HFFc6 (cell line): ENCODE measurements at places on chromosomes 12 and 14. TPM values are rescaled to one million over a fixed set of nuclear protein-coding genes. Genes with fewer than 3 reads are reported as not detected.
A peak's percentile ranks its signal among the peaks of the same experiment; 100 is the strongest.

The DENR gene
- 61.8 and 66.1 TPM in 2 replicates for total RNA-seq

The FGF23 gene
- total RNA-seq: not detected in 3 replicates

The HOXC12 gene
- total RNA-seq: not detected in 3 replicates

The RPGRIP1 gene
- not detected in 3 replicates for total RNA-seq

The RERG gene
- not detected in 3 replicates for total RNA-seq

The ASCL1 gene
- not detected in 3 replicates for total RNA-seq

The GLIPR1 gene
- total RNA-seq: 195 to 279 TPM (median 252 TPM) in 3 replicates

The PRB2 gene
- total RNA-seq: not detected in 3 replicates

GRCh38 chr12:117514016-117514415 lies 152.6 kb upstream of the NOS1 start:
- H3K4me3 ChIP-seq: no peak overlapping the region
- H3K4me1 ChIP-seq: no peaks in the 10 kb centered on the region
- 0 out of 2 replicates have a peak, but pooled peaks cover 5% of the 10 kb centered on the region for H3K36me3 ChIP-seq
- no peaks in the 10 kb centered on the region; the same call in 1 of the 2 replicates for H3K27me3 ChIP-seq
- no peak overlapping the region for H3K27ac ChIP-seq

DNA sequence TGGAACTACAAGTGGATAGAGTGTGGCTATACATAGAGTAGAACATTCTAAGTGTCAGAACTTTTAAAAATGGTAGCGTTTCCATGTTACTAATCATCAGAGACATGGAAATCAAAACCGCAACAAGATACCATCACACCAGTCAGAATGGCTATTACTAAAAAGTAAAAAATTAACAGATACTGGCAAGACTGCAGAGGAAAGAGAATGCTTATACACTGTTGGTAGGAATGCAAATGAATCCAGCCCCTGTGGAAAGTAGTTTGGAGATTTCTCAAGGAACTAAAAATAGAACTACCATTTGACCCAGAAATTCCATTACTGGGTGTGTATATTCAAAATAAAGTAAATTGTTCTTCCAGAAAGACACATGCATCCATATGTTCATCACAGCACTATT lies 518.6 kb downstream of the NELL2 start:
- H3K36me3 ChIP-seq: no peaks in the 10 kb centered on the region
- no peak for DNase-seq
- no peaks in the 10 kb centered on the region for H3K27me3 ChIP-seq
- H3K4me3 ChIP-seq: no peak overlapping the region

GRCh38 chr12:47244835-47245234 lies 165.1 kb upstream of the AMIGO2 start:
- H3K4me1 ChIP-seq: peaks cover 32% of the 10 kb centered on the region
- H3K27me3 ChIP-seq: peaks cover under 1% of the 10 kb centered on the region
- H3K4me3 ChIP-seq: no peak overlapping the region
- no peak for DNase-seq

DNA sequence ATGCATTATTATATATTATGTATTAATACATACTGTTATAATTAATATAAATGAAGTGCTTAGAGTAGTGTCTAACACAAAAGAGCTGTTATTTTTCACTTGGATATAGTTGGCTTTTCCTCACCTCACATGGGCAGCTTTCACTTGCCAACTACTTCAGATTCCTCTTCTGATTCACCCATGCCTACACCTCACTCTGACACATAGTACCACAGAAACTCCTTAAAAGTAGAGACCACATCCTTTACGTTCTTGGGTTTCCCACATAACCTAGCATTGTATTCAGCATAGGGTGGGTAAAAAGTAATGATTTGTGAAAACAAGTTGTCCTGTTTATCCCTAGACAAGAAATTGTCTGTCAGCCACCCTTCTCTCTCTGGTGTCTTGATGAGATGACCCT lies 61.0 kb downstream of the DIO2 start:
- no peak for DNase-seq
- no peak overlapping the region for H3K27ac ChIP-seq
- no peaks in the 10 kb centered on the region for H3K36me3 ChIP-seq

DNA sequence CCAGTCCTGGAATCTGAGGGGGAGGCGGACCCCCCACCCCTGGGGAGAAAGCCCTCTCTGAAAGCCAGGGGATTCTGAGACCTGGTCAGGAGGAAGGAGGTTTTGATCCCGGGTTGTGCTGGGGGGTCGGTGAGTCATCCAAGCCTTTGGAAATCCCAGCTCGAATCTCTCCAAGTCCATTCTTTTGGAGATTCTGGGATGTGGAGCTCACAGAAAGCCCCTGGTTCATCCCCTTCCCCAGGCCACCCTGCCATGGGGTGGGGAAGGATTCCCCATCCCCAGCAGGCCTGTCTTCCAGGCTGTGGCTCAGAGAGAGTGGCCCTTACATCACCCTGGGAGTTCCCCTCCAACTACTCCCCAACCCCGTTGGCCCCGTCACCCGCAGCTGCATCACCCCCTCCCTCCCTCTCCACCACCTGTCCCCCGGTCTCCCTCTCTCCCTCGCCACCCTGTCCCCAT lies 14.3 kb downstream of the EXOC3L4 start:
- H3K4me3 ChIP-seq: no peak overlapping the region; the same call in 1 of the 2 replicates
- H3K27me3 ChIP-seq: peaks cover 2% of the 10 kb centered on the region
- no peaks in the 10 kb centered on the region for H3K36me3 ChIP-seq
- H3K27ac ChIP-seq: peak overlapping the region; percentile 68
- no peak for DNase-seq

DNA sequence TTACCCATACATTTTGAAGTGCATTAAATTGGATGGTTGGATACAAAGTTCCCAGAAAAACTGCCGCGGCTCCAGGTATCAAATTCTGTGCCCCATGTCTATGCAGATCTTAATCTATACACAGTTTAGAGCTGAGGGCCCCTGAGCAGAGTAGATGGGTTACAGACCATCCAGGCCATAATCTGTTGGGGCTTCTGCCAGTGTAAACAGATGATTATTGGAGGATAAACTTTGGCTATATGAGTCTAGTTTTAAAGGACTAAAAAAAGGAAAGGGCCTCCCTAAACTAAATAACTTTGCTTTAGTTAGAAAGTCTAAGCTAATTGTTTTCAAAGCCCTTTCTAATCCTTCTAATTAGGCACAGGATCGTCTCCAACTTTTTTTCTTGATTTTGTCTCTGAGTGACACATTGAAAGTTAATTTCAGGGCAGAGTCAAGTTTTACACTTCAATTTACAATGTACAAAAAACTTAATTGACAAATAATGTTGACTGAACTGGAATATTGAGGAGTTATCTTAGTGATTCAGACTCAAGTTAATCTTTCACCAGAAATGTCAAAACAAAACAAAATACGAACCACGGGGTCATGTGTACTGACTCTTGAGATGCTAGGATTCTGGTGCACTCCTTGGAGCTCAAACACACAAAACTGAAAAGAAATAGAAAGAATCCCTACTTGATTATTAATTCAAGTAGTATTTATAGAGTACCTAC lies 133.9 kb upstream of the SCAF11 start:
- H3K27ac ChIP-seq: no peak overlapping the region
- H3K4me1 ChIP-seq: peaks cover 19% of the 10 kb centered on the region
- H3K36me3 ChIP-seq: no peaks in the 10 kb centered on the region
- H3K4me3 ChIP-seq: peak overlapping the region; percentile 86
- no peaks in the 10 kb centered on the region; the same call in 1 of the 2 replicates for H3K27me3 ChIP-seq

DNA sequence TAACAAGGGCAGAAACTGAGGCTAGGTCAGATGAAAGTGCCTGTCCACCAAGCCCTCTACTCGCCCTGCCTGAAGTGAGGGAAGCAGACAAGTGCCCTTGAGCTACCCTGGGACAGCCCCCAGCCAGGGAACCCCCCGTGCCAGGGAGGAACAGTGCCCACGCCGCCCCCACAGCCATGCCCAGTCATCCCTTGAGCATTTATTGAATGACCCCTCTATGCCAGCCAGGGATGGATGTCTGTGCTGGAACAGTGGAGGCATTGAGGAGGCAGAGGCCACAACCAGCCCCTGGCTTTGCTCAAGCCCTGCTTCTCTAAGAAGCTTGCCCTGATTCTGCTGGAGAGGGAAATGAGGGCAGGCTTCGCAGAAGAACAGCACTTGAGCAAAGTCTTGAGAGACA lies 3.7 kb upstream of the AQP6 start:
- H3K4me3 ChIP-seq: no peak overlapping the region
- peaks cover 19% of the 10 kb centered on the region for H3K27me3 ChIP-seq
- no peaks in the 10 kb centered on the region for H3K36me3 ChIP-seq

GRCh38 chr12:107331912-107332311 lies 238.6 kb upstream of the CRY1 start:
- H3K4me3 ChIP-seq: no peak overlapping the region
- peaks cover 14% of the 10 kb centered on the region for H3K27me3 ChIP-seq
- no peaks in the 10 kb centered on the region for H3K36me3 ChIP-seq
- H3K27ac ChIP-seq: no peak overlapping the region
- no peaks in the 10 kb centered on the region for H3K4me1 ChIP-seq

DNA sequence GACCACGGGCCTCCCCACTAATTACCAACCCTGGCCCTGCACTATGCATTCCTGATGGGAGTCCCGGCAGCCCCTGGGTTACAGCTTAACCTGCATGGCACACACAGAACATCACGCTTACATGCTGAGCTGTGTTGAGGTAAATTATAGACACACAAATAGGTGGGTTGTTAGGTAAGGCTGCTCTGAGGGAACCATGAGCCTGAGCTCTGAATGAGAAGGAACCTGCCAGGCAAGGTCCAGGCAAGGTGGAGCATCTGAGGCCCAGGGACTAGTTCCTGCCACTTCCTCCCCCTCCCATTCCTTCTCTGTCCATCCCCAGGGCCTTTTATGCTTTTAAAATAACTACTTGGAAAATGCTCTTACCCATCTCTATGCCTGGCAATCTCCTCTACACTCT lies 82.7 kb upstream of the ESRRB start:
- no peak overlapping the region for H3K4me3 ChIP-seq
- peaks cover 13% of the 10 kb centered on the region; the same call in 1 of the 2 replicates for H3K27me3 ChIP-seq
- no peak overlapping the region for H3K27ac ChIP-seq
- no peaks in the 10 kb centered on the region for H3K36me3 ChIP-seq
- no peak for DNase-seq

GRCh38 chr12:79635676-79636075 lies 55.1 kb downstream of the PAWR start:
- H3K36me3 ChIP-seq: peaks cover 6% of the 10 kb centered on the region; the same call in 1 of the 2 replicates
- peak overlapping the region; percentile 7; the same call in 1 of the 2 replicates for H3K27ac ChIP-seq
- DNase-seq: peak; percentile 10

DNA sequence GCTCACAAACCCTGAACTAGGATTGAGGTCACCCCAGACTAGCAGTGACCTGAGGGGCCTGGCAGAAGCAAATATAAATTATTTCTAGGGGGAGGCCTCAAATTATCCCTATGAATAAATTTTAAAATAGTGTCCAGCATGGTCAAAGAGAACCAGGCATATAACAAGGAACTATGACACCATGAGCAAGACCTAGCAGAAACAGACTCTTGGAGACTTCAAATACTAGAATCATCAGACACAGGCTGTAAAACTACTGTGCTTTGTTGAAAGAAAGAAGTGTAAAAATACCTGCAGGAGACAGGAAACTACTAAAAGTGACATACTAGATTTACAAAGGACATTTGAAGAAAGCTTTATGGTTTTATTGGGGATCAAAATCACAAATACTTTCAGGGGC lies 3.2 kb upstream of the BCL7A start:
- H3K4me3 ChIP-seq: no peak overlapping the region
- no peak overlapping the region for H3K27ac ChIP-seq
- peaks cover 5% of the 10 kb centered on the region for H3K27me3 ChIP-seq
- peaks cover 11% of the 10 kb centered on the region for H3K4me1 ChIP-seq
- H3K36me3 ChIP-seq: peaks cover 11% of the 10 kb centered on the region
- DNase-seq: no peak

- no peak overlapping the region for H3K27ac ChIP-seq
- no peak for DNase-seq
- H3K4me1 ChIP-seq: peaks cover 15% of the 10 kb centered on the region
- H3K27me3 ChIP-seq: peaks cover 13% of the 10 kb centered on the region; the same call in 1 of the 2 replicates
- no peaks in the 10 kb centered on the region for H3K36me3 ChIP-seq
Measured at GRCh38 chr12:19411234-19412204, 27.8 kb upstream of the AEBP2 start.

DNA sequence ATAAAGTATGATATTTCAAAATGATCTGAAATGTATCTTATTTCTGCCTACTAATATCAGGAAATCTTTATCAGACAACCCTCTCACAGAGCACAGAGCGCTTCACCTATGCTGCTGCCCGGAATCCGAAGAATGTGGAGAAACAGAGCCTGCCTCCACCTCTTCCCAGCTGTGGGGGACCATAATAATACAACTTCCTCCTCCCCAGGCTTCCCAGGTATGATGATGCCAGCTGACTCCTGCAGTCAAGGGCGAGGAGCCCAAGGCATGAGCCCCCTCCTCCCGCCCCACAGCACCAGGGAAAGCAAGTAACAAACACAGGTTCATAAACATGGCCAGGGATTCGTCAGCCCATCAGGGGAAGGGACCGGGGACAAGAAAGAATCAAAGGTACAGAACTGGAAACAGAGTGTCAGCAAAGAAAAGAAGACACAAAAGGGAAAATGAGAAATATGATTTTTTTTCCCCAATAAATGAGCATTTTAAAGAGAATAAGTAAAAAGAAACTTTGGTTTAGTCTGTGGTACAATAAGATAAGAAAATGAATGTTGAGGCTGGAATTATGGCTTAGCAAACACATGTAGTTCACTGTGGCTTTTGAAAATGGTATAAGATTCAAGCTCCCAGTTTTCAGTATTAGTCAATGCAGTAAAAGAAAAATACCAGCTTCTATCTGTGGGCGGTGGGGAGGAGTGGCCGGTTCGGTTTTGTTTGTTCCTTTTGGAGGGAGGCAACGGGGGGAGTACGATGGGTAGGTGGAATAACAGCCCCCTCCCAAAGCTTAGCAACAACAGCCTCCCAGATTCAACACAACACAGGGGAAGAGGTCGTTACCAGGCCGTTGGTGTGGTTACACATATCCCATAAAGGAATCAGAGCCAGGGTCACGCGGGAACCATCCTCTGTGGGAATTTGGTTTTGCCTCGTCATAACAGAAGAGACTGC lies 68.3 kb downstream of the SETD3 start:
- H3K4me3 ChIP-seq: no peak overlapping the region
- no peak for DNase-seq
- H3K27me3 ChIP-seq: peaks cover 2% of the 10 kb centered on the region; the same call in 1 of the 2 replicates

DNA sequence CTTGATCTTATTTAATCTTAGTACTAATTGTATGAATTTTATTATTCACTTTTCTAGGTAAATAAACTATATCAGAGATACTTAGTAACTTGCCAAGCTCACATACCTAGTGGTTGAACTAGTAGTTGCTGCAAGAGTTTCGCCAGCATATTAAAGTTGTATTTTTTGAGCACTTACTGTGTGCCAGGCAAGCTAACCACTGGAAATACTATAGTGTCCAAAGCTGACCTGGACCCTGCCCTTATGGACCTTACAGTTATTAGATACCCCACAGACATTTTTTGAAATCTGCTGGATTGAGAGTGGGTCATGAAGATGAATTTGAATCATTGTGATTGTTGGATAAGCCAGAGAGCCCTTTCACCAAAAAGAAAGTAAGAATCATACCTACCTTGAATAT lies 125.0 kb downstream of the RAD51B start:
- peaks cover 44% of the 10 kb centered on the region for H3K4me1 ChIP-seq
- H3K36me3 ChIP-seq: peaks cover 6% of the 10 kb centered on the region
- DNase-seq: no peak
- no peak overlapping the region for H3K4me3 ChIP-seq
- no peak overlapping the region for H3K27ac ChIP-seq
